Pulmonary artery endothelial cell (primary cell): ENCODE measurements at places on chromosomes 4 and X. TPM values are rescaled to one million over a fixed set of nuclear protein-coding genes. Genes with fewer than 3 reads are reported as not detected.

- no peak for DNase-seq
Measured at GRCh38 chr4:52142816-52143215, 91.7 kb downstream of the SPATA18 start.

DNA sequence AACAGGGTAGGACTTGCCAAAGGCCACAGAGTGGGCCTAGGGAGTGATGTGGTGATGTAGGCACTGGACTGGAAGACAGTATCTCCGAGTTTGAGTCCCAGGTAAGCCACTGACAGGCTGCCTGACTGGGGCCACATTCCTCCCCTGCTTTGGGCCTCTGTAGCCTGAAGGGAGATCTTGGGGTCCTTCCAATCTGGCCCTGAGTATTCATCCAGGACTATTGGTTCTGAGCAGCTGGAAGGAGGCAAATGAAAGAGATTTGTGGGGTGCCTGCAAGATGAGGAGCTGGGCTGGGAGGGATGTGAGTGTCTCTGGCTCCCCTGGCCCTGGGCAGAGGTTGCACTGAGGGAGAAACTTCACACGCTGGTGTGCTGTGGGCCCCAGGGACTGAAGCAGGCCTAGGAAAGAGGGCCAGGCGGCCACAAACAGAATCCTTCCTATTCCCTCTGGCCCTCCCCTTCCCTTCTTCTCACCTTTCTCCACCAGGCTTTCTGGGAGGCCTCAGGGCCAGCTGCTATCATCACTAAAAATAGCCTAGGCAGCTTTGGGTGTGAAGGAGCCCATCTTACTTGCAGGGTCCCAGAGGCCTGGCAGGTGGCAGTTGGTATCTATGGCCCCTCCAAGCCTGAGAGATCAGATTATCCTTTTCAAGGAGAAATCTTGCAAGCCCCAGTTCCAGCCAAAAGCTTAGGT is 70.1 kb downstream of the PJA1 start:
- no peak for DNase-seq

GAGE13 gene
- total RNA-seq, result not detected in 2 replicates

DNA sequence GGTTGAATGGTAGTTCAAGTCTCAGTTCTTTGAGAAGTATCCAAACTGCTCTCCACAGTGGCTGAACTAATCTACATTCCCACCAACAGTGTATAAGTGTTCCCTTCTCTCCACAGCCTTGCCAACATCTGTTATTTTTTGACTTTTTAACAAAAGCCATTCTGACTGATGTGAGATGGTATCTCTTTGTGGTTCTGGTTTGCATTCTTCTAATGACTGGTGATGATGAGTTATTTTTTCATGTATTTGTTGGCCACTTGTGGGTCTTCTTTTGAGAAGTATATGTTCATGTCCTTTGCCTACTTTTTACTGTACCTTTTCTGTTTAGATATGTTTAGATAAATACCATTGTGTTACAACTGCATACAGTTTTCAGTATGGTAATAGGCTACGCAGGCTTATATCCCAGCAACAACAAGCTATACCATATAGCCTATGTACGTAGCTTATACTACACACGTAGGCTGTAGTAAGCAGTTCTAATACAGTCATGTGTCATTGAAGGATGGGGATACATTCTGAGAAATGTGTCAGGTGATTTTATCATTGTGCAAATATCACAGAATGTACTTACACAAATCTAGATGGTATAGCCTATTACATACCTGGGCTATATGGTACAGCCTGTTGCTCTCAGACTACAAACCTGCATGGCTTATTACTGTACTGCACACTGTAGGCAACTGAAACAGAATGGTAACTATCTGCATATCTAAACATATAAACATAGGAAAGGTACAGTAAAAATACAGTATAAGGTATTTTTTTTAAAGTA is 28.1 kb downstream of the KLHL8 start:
- DNase-seq, result no peak

SPARCL1 gene
- total RNA-seq, result under 0.01 and 0.88 TPM in 2 replicates

- no peak for DNase-seq
Measured at GRCh38 chr4:865572-865971, 39.6 kb upstream of the CPLX1 start.

GRCh38 chr4:43471950-43472349 is 579.4 kb downstream of the GRXCR1 start:
- DNase-seq, result no peak

- DNase-seq, result no peak
Measured at GRCh38 chr4:32061916-32062315, 1341.7 kb downstream of the PCDH7 start.

- no peak for DNase-seq
Measured at GRCh38 chr4:83340692-83341343, 6.2 kb upstream of the HPSE start.

GRCh38 chr4:125313497-125313896 is 1.3 kb upstream of the FAT4 start:
- peak; percentile 60 for DNase-seq

SLC4A4 gene
- 0.07 and 0.20 TPM in 2 replicates for total RNA-seq

DNA sequence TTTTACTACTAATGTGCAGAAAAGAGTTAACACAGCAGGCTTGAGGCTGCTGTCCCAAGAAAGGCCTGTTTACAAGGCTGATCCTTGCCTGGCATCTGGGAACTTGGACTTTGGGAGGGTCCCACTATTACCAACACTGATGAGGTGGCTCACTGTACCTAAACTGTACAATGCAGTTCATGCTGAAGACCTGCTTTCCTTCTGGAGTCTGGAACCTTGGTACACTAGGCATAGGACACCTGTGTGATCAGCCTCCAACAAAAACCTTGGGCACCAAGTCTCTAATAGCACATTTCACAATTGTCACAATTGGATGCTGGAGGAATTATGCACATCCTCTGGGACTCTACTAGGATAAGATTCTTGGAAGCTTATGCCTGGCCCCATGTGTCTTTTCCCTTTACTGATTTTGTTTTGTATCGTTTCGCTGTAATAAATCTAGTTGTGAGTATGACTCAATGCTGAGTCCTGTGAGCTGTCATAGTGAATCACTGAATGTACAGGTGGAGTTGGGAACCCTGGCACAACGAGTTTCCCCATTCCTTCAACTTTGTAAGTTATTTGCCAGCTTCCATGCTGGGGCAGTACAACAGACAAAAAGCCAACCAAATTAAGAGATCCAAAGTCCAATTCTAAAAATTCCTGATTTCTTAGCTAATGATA is 45.9 kb downstream of the TEC start:
- DNase-seq, result no peak

DNA sequence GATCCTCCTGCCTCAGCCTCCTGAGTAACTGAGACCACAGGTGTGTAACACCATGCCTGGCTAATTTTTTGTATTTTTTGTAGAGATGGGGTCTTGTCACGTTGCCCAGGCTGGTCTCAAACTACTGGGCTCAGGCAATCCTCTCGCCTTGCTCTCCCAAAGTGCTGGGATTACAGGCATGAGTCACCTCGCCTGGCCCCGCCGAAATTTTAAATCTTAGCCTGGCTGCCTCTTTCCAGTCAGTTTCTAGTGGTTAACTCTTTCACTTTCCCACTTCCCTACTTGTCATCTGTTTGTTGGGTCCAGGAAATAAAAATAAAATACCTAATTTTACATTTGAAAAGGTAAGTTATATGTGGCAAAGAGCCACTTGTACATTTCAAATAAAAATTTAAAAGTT is 62.4 kb downstream of the TMEM165 start:
- DNase-seq, result no peak

LINC00632 gene
- total RNA-seq, result 0.46 and 0.59 TPM in 2 replicates

PPAT gene
- 22.6 and 29.1 TPM in 2 replicates for total RNA-seq

- no peak for DNase-seq
Measured at GRCh38 chr4:152981278-152981677, 45.2 kb downstream of the FHDC1 start.

- DNase-seq, result peak; percentile 5
Measured at GRCh38 chr4:156547439-156547838, 424.2 kb downstream of the PDGFC start.

RAB41 gene
- total RNA-seq, result not detected in 2 replicates

DNA sequence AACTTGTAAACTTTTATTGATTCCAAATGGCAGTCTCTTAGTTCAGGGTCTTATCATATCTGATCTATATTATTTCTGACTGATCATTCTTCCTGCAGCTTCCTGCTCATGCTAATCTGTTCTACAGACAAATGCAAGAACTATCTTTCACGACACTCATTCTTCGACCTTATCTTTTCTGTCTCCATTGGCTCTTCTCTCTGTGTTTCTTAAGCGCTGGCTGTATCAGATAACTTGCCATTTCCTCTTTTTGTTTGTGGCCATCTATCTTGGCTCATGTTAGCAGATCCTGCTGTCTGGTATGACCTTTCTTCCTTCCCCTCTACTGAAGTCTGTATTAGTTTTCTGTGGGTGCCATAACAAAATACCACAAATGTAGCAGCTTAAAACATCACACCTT is 230.5 kb upstream of the PUDP start:
- DNase-seq, result no peak

- DNase-seq, result no peak
Measured at GRCh38 chr4:185054886-185055285, 36.6 kb downstream of the HELT start.

- no peak for DNase-seq
Measured at GRCh38 chrX:153638436-153639176, 8.4 kb upstream of the DUSP9 start.

TCEAL7 gene
- total RNA-seq, result 1.9 and 15.7 TPM in 2 replicates

RAP1GDS1 gene
- 65.9 and 81.7 TPM in 2 replicates for total RNA-seq

GRCh38 chr4:75634281-75634680 is 4.0 kb upstream of the CDKL2 start:
- DNase-seq, result no peak

DNA sequence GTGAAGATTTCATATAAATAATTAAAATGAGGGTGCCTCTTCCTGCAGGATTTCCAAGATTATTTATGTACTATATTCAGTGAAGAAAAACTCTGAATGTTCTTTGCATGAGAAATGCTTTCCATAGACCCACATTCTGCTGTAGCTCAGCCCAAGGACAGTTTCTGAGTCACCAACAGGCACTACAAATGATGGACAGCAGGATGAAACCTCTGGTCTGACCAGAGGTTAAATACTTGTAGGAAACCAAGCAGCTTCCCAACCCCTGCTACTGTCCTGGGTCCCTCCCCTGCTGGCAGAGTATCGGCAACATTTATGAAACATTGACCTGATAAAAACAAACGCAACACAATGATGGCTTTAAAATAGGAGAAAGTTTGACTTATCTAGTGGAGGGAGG is 73.1 kb downstream of the CXXC4 start:
- DNase-seq, result no peak

- no peak for DNase-seq
Measured at GRCh38 chr4:48388525-48389154, 47.3 kb downstream of the SLAIN2 start.

- no peak for DNase-seq
Measured at GRCh38 chr4:7778510-7779431, 160.9 kb downstream of the AFAP1 start.
